SHP77 (cell line): ENCODE measurements at places on chromosomes 4 and X.

DNA sequence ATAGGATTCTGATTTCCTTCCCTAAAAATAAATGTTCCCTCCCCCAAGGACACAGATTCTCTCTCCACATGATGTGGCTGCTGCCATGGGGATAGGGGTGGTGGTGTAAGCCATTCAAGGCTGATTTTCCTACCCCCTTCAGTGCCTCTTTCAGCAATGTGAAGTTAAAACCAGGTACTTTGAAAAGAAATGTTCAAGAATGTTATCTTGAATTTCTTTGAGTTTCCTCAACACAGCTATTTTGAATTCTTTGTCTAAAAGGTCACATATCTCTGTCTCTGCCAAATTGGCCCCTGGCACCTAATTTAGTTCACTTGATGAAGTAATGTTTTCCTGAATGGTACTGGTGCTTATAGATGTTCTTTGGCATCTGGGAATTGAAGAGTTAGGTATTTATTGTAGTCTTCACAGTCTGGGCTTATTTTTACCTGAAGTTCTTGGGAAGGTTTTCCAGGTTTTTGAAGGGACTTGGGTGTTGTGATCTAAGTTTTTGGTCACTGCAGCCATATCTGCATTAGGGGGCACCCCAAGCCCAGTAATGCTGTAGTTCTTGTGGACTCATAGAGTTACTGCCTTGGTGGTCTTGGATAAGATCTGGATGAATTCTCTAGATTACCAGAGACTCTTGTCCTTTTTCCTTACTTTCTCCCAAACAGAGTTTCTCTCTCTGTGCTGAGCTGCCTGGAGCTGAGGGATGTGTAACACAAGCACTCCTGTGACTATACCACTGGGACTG lies 7.6 kb upstream of the DIPK2B start:
- no peak for DNase-seq

- no peak for DNase-seq
These were observed 560.7 kb upstream of the CPEB2 start for GRCh38 chr4:14441561-14441960.

GRCh38 chr4:1975880-1976279 lies 32.9 kb downstream of the NELFA start:
- no peak for DNase-seq

DNA sequence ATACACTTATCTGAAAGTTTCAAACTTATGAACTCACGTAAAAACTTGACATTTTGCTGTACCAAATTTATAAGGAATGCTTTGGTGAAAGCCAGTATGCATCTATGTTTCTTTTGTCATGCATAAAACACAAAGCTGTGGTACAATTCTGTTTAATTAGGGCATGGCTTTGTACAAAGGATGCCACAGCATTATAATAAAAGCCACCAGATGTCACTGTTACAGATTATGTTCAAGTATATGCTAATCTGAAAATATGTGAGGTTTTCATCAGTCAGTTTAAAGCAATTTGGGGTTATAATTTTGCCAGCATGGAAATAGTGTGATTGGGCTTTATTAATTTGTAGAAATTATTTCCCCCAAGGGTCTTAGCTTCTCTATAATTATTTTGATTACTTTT lies 69.0 kb downstream of the ATOH1 start:
- DNase-seq = no peak

DNA sequence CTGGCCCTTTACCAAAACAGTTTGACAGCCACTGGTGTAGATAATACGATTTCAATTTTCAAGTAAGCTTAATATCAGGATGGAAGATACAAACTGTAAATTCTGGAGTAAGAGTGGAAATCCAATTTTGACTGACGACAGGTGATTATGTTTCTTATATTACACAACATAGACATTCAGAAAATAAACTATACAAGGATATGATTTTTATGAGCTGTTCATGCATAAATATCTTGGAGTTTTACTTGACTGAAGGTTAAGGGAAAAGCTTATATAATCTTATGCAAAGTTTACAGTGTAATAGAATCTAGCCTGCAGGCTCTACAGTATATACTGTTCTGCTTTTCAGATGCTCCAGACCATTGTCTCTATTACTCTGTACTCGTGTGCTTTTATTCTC lies 1672.3 kb downstream of the ARAP2 start:
- no peak for DNase-seq

DNA sequence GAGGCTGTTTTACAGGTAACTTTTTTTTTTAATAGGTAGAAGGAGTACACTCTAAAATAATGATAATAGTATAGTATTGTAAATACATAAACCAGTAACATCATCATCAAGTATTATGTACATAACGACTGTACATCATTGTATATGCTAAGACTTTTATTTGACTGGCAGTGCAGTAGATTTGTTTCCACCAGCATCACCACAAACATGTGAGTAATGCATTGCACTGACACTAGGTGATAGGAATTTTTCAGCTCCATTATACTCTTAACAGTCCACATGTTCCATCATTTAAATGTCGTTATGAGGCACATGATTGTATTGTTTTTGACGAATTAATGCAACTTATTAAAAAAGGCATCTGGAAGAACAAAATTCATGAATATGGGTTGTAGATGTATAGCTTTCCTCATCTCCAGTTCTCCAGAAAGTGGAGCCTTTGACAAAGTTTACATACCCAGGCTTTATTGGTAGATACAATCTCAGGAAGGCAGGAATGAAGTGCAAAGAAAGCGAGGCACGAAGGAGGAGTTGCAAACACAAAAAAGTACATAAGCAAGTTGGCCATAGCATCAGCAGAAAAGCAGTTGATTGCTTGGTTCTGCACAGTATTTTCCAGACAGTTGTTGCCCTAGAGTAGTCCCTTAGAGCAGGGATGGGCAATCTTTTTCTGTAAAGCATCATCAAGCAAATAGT lies 336.9 kb upstream of the NR3C2 start:
- no peak for DNase-seq

GRCh38 chr4:38223306-38223705 lies 263.1 kb downstream of the PTTG2 start:
- no peak for DNase-seq

DNA sequence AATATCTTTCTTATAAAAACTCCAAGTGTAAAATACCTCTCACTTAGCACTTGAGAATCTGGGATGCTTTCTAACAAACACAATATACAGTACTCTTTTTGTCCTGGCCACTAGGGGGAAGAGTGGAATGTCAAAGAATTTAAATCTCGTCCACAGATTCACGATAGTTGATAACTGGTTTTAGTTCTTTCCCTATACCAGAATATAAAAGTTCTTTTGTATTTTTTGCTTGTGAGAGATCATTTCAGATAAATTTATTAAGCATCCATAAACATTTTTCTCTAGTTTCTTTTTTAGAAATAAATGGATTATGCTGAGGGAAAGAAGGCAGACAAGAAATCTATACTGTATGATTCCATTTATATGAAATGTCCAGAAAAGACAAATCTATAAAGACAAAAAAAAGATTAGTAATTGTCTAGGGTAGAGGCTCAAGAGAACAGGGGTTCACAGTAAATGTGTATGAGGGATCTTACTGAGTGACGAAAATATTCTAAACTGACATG lies 50.4 kb downstream of the MGARP start:
- DNase-seq = peak; percentile 15

DNA sequence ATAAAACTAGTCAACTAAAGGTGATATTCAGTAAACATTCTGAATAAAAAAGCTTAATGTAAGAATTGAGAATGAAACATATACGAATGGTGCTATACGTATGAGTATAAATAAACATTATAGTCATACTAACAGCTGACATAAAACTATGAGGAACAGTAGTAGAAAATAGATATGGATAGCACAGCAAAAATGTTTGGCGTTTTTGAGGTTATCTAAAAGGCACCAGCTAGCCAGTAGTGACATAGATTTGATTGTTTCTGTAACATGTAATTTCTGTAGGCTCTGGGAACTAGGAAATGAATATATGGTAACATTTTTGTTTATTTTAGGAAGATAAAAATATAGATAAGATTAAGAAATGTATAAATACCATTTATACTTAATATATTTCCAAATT lies 69.3 kb downstream of the SNX25 start:
- no peak for DNase-seq

DNA sequence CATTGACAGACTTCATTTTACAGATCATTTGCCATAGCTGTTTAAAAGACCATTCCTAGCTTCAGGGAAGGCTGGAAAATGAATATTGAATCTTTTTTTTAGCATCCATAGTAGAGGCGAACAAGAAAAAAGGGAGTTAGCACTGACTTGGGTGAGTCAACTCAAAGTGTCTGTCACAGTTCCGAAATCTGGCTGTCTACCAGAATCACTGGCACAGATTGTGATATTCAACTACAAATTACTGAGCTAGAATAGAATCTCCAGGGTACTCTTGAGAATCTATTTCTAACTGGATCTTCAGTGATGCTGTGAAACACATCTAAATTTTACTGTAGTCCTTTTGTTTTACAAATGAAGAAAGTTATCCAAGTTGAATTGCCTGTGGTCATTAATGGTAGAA lies 31.5 kb downstream of the SEC24B start:
- no peak for DNase-seq

DNA sequence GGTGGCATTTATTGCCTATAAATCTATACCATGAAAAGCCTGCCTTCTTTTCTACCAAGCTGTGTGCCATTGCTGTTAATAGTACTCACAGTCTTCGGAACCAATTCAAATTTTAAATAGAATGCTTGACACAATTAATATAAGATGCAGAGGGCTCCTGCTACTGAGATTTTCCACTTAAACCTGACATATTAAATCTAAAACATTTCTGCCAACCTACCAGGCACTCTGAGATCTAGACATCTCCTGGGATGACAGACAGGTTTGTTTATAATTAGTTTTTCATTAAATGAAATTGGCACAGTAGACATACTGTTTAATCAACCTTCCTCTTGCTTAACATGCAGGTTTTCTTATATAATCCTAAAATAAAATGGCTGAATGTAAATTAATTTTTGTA lies 117.3 kb upstream of the CBR4 start:
- DNase-seq = no peak

DNA sequence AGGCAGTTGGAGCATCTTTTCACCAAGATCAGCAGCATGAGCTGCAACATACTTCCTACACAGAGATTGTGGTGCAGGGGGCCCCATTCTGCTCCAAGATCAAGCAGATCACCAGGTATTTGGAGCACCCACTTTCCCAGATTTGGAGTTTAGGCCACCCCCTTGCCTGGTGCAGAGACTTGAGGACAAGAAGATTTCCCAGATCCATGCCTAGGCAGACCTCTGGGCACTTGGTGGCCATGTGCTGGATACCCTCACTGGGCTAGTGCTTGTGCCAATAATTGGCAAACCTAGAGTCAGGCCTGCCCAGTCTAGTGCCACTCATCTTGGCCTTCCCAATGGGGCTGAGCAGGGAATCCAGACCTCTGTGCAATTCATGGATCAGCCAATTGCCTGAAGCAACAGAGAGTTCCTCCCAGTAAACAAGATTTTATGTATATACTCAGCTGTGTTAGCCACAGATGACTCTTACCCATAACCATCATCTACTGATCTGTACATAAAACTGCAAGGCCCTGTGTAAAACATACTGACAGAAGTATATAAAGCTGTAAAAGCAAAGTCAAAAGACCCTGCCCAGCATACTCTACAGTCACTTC lies 228.4 kb upstream of the EMCN start:
- DNase-seq = no peak

GRCh38 chr4:686413-687040 lies 2.4 kb downstream of the SLC49A3 start:
- DNase-seq = no peak

- DNase-seq = no peak
These were observed 24.9 kb downstream of the ALPK1 start for GRCh38 chr4:112321776-112322684.

GRCh38 chrX:8141896-8142295 lies 29.2 kb downstream of the VCX2 start:
- no peak for DNase-seq

- no peak for DNase-seq
These were observed 93.1 kb downstream of the PCDH19 start for GRCh38 chrX:100316987-100317386.

- DNase-seq = no peak
These were observed 225.1 kb downstream of the FAM47A start for GRCh38 chrX:33906971-33907370.

GRCh38 chr4:25330905-25331808 lies 18.6 kb downstream of the ZCCHC4 start:
- no peak for DNase-seq

DNA sequence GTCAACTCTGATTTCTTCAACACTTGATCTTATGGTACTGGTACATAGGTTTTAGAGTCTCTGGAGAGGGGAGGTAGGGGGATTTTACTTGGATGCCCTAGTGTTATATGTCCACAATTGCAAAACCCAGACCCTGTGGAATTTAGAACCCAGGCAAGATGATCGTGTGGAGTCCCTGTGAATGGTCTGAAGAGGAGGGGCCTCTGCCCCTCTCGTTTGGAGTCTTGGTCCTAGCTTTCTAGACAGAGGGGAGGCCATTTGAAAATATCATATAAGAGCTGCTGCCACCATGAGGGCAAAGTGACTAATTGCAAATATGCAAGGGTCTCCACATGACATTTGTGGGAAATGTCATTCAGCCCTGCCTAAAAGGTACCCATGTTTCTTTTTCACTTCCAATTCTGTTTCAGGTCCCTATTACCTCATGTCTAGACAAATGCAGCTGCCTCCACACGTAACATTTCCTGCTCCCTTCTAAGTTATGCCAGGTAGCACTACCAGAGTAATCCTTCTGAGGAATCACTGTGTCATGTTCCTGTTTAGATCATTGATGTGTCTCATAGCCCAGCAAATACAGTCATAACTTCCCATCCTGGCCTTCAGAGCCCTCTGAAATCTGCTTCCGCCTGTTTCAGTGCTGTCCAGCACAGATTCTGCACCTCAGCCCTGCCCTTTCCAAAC lies 126.8 kb downstream of the KLHL8 start:
- peak; percentile 71 for DNase-seq

GRCh38 chr4:25859429-25860148 lies 3.2 kb downstream of the SEL1L3 start:
- no peak for DNase-seq

DNA sequence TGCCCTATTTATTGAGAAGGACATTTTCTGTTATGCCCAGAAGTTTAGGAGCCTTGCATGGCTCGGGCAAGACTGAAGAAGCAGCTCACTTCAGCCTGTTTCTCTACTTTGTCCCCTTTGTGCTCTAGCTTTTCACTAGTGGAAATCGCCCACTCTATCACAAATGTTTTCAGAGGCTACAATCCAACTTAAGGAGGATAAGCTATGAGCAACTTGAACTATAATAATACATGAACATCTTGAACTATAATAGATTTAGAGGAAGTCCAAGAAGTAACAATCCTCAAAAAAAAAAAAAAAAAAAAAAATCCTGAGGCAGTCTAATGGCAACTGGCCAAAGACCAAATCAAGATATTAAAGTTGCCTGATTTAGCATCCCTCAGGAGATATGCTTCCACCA lies 452.3 kb downstream of the IL1RAPL1 start:
- no peak for DNase-seq

GRCh38 chr4:119266153-119266552 lies 53.6 kb downstream of the USP53 start:
- no peak for DNase-seq

- DNase-seq = no peak
These were observed 111.0 kb downstream of the DHX15 start for GRCh38 chr4:24473309-24473721.
